ENCODE measurements at places on chromosomes 13 and 19.

DNA sequence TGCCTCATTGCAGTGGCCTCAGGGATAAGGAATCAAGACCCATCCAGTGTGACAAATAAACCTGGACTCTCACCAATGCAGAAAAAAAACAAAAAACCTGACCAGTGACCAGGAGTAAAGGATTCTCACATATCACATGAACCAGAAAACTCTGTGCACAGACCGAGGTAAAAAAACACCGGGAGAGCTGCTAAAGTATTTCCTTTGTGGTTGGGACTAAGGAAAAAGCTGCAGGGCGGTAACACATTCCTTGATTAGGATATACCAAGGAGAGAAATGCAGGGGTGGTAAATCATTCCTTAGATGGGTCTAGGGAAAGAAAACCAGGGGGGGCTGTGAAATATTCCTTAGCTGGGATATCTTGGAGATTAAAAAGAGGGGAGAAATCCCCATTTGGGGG, 64.8 kb upstream of the ZNF85 start:
- no peak for DNase-seq

- DNase-seq: no peak
Observed at GRCh38 chr19:18091217-18091608, 4.5 kb upstream of the IL12RB1 start.

- no peak for DNase-seq
Observed at GRCh38 chr13:100433475-100433874, 155.1 kb downstream of the GGACT start.

DNA sequence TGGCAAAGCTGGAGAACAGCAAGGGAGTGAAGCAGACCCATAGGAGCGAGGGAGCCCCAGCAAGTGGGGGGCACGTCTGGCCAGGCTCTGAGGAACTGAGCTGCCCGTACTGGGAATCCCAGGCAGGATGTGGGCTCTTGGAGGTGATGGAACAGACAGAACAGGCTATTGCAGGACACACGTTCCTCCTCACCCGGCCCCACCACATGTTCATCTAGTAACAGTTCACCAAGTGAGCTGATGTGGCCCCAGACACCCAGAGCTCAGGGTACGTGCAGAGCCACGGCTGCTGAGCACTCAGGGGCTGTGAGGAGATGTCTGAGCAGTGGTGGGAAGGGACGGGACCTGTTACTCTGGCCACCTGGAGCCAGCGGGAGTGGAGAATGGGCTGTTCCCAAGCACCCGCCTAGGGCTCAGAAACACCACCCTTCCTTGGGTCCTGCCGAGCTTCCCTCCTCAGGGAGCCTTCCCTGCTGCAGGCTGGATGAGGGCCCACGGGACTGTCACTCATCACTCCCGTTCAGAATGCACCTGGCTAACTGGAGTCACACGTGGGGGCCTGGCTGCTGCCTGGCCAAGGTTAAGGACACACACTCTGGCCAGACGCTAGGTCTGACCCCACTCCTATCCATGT, 18.4 kb downstream of the ELL start:
- DNase-seq: no peak
